SK-MEL-5 (cell line): ENCODE measurements at places on chromosomes 5 and 9.

GRCh38 chr5:129820-130219 is 37.9 kb downstream of the PLEKHG4B start:
- no peak for DNase-seq

DNA sequence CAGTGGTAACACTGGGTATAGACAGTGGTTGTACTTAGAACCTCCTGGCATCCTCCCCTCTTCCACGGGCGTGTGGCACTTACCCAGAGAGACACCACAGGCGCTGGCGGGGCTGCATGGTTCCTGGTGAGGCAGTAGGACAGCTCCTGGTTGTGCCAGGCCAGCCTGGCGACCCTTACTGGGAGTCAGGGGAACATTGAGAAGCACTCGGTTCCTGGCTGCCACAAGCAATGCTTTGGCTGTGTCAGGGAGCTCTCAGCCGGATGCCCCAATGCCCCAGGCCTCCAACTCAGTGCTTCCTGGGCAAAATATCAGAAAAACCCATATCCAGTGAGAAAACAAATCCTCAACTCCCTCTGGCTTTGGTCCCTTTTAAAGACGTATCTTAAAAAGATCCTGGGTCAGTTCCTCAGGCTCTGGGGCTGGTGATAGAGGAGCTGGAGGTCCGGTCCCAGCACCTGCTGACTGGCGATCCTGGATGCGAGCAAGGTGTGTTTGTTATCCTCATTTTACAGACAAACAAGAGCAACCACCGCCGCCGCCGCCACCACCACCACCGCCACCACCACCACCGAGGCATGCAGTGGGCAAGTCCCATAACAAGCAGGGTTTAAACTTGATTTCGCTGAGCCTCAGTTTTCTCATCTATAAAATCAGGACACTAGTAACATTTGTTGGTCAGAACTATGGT is 4.2 kb downstream of the NKX2-5 start:
- DNase-seq: no peak

- DNase-seq: no peak
Measured at GRCh38 chr5:150013931-150014330, 13.4 kb downstream of the HMGXB3 start.

GRCh38 chr5:100970646-100971255 is 67.7 kb upstream of the ST8SIA4 start:
- no peak for DNase-seq
